ENCODE measurements at places on chromosomes 7 and 10. TPM values are rescaled to one million over a fixed set of nuclear protein-coding genes. Genes with fewer than 3 reads are reported as not detected.

Gene AKAP9
- 187 TPM for total RNA-seq

GRCh38 chr10:33704214-33704830 is 369.9 kb upstream of the NRP1 start:
- DNase-seq = no peak

Gene CYP26A1
- 16.7 TPM for total RNA-seq

DNA sequence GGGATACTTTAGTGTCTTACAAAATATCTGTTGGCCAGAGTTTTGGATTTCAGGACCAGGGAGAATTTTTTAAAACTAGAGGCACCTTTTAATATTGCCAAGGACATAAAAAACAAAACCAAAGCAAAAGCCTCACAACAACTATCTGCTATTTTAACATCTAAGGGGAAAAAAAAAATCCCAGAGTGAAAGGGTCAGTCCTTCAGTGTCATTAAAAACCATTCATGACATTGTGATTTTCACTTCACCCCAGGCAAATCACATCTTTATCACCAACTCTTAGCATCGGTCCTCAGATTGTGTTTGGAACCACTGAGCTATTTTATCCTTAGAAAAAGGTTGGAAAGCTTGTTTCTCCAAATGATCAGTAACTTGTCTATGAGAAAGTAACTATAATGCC is 10.7 kb downstream of the CEP41 start:
- no peak for DNase-seq

Gene ZNF365
- total RNA-seq = 22.0 TPM

GRCh38 chr10:113843972-113844485 is 9.9 kb downstream of the DCLRE1A start:
- no peak for DNase-seq

DNA sequence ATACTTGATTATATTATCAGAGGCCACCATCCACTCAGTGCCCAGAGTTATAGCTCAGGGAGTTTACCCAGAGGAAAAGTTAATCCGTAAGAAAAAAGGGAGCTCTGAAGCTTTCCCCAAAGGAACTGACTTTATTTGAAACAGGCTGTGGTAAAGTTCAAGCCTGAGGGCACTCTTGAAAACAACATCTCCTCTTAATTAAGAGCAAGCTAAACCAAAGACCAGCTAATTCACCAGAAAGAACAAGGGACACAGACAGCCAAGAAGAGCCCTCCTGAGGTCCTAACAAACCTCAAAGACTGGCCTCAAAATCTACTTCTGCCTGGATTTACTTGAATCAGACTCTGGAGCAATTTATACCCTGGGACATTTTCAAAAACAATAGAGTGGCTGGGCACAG is 159.6 kb upstream of the CHST15 start:
- no peak for DNase-seq

DNA sequence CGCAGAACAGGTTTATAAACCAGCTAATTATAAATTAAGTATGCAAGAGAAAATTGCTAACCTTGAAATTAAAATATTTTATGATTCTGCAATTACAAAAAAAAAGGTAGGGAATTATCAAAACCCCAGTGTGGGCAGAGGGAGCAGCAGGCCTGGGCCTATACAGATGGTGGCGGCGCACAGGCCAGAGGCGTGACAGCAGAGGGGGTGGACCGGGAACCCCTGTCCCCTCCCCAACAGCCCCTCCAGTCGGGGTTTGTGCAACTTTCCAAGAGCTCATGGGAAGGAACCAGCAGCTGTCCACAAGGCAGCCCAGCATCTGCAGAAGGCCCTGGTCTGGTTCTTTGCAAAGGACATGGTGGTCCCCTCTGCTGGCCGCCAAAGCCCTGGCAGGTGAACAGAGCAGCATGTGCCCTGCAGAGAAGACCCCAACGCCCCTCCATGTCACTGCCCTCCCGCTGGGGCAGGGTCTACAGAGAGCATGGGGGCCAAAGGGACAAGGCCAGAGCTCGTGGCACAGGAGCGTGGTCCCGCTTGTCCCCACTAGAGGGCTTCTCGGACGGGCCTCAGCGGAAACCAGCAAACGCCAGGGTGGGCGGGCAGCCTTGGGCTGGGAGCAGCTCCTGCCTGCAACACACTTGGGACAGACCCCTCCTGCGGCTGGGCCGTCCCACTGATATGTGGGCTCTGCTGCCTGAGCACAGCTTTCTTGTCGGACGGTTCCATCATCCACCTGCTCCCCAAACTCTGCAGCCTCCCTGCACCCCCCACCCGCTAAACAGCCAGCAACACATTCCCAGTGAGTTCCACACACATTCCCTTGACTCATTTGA is 75.1 kb downstream of the EBF3 start:
- DNase-seq = no peak

DNA sequence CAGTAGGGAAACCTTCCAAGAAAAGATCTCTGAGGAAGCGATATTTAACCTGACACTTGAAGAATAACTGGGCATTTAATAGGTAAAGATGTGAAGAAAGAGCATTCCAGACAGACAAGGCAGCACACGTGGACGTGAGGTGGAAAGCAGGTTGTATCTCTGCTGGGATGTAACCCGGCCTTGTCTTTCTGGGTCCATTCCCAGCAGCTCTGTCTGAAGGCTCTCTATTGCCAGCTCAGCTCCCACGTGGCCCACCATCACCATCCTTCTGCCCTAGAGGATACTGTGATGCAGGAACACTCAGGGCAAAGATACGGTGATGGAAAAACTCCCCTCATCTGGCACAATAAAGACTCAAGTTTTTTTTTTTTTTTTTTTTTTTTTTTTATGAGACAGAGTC is 137.7 kb downstream of the RSU1 start:
- DNase-seq = no peak

DNA sequence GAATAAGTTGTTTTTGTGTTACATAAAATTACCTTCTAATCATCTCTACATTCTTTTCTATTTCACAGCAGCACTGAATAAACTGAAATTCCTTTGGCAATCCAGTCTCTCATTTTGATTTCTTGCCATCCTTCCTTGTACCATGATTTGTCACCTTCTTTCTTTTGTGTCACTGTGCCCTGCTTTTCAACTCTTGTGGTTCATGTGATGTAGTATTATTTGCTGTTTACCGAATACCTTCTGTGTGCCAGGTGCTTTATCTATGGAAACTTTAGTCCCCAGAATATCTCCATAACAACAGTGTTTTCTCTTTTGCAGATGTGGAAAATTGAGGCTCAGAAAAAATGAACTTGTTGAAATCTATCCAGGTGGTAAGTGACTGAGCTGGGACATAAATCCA is 220.3 kb downstream of the STK31 start:
- no peak for DNase-seq

DNA sequence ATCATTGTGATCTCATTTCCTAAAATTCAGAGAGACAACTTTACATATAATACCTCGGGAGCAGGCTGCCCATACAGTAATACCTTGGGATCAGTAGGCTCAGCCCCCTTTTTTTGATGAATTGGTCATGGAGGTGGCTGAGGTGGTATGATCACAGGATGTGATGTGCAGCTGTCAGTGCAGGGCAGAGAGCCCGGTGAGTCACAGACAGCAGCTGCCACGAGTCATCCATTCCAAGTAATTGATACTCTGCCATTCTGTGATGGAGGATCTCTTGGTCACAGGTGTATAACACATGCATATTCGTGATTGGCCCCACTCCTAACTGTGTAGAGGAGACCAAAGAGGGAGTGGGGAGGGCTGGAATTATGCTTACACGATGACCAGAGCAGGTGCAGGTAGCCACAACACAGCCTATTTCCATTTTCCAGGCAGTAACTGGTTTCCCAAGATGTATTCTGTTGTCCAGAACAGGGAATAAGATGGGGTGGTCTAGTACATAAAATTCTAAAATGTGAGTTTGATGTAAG is 14.1 kb downstream of the NRCAM start:
- DNase-seq = no peak

Gene CFAP58
- 1.2 TPM for total RNA-seq

DNA sequence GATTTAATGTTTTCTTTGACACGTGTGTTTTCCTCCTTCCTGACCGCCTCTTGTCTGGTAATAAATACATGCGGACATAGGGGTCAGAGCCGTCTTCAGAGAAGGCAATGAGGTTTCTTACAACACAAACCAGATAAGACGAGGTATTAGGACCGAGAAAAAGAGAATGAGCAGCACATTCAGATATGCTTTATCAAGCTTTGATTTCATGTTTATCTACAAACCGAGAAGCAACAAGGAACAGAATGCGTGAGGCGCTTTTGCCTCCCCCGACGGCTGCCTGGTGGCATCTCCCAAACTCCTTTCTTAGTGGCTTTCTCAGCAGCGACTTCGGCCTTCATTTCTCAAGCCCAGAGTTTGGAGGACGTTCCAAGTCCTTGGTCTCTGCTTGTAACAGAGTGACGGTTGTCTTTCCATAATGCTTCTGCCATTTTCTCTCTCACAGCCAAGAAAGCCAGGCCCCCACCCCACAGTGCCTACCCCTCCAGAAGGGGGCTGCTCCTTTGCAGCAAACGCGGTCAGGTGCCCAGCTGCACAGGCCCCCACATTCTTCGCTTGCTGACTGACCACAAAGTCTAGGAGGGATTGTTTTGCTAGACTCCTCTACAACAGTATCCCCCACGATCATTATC is 32.6 kb upstream of the NCAPG2 start:
- no peak for DNase-seq

GRCh38 chr7:55260171-55260570 is 105.0 kb upstream of the LANCL2 start:
- no peak for DNase-seq

Gene PCGF6
- 11.0 TPM for total RNA-seq

GRCh38 chr10:70558871-70559810 is 43.4 kb downstream of the PRF1 start:
- DNase-seq = peak; percentile 62

DNA sequence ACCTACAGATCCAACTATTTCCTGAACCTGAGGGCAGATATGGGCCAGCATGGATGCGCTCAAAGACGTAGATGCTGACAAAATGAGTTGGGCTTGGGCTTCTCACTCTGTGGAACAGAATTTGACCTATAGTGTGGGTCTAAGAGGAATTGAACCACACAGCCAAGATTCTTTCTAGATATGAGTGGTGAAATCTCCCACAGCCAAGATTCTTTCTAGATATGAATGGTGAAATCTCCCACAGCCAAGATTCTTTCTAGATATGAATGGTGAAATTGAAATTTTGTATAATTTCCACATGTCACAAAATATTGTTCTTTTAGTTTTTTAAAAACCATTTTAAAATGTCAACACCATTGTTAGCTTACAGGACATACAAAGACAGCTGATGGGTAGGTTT is 215.4 kb upstream of the LRGUK start:
- no peak for DNase-seq

Gene TMEM270
- total RNA-seq = not detected

- DNase-seq = no peak
Measured at GRCh38 chr7:76265299-76265698, 37.2 kb upstream of the HSPB1 start.

- DNase-seq = no peak
Measured at GRCh38 chr7:149321978-149322541, 60.1 kb downstream of the ZNF783 start.

DNA sequence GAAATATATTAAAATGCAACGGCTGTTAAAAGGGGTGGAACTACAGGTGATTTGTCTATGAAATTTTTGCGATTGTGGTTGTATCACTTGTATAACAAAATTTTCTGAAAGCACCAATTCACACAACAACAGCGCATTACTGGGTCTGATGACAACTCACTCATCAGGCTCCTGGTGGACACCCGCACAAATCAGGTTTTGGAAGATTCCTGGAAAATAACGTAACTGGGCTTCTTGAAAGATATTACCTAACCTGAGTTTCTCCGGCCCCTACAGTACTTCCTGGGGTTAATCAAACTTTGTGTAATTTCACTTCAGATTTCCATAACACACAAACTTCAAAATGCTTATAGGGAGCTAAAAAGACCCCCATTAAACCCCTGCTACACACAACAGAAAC is 7.6 kb downstream of the SNX8 start:
- DNase-seq = no peak

- no peak for DNase-seq
Measured at GRCh38 chr7:5177060-5177459, 13.0 kb upstream of the WIPI2 start.

Gene NAT16
- 0.82 TPM for total RNA-seq

Gene PPRC1
- total RNA-seq = 8.6 TPM

DNA sequence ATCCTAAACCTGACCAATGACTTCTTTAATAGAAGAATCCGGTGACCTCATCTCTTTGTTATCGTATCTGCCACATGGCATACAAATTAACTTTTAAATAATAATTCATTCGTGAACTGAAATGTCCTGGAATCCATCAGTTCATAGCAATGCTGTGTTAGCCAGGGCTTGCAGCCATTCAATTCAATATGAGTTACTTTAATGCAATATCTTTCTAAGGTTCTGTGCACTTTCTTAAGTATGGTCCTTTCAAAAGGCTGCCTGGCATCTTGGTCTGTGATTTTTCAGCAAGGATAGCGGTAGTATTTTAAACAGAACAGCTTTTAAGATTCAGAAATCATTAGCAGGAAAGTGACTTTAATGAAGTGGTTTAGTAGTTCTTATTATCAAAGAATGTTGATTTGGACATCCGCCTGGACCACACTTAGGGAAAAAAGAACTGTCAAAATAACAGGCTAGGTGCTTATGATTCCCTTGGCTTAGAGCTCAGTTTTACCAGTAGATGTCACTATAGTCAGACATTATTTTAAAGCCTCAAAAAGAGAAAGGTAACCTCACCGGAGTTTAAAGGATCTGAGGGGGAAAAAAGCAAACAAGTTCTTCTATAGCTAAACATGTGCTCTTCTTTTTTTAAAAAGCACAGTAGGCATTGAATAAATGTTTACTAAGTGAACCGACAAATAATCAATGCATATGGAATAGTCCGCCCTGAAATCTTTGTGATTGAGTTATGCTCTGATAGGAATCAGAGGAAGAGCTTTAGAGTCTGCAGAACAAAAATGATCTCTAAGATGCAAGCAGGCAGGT is 22.7 kb downstream of the SLC35G1 start:
- no peak for DNase-seq

Gene ZMIZ1
- total RNA-seq = 19.6 TPM

DNA sequence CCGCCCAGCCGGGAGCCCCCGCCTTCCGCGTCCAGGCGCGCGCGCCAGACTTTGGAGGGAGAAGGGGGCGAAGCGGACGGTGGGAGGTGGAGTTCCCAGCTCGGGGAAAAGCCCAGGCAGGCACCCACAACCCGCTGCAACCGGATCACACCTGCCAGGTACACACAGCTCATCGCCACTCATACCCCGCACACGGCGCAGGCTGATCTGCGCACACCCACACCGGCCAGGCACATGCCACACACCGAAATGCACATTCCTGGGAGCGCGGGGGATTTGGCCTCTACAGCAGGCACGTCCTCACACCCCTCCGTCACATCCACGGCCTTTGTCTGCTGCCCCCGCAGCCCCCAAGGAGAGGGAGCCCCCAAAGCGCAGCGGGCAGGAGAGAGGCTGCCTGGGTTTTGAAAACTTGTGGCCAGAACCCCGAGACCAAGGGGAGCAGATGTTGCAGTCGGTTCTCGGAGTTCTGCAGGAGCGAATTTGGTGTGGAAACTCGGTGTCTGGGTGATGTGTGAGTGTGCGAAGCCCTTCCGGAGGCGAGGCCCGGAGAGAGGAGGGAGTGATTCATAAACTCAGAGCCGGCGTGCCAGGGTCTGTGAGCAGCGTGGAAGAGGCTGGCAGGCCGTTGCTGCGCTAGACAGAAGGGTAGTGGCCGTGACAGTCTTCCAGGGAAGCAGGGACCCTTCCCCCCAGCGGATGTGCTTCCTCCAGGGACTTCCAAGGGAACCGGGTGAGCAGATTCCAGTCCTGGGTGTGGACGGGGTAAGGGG is 734 bp downstream of the CHST3 start:
- no peak for DNase-seq

Gene DEPP1
- total RNA-seq = 4.1 TPM

Gene ABI1
- total RNA-seq = 64.4 TPM

GRCh38 chr7:44196450-44196872 is 4.3 kb upstream of the YKT6 start:
- DNase-seq = peak; percentile 47

Data from frontal cortex (tissue), 4 donors.